ENCODE measurements at places on chromosomes 6 and 20.
A peak's percentile ranks its signal among the peaks of the same experiment; 100 is the strongest.

GRCh38 chr6:16741112-16742016 is 19.9 kb downstream of the ATXN1 start:
- no peak for DNase-seq

GRCh38 chr20:10553326-10553984 is 118.3 kb downstream of the SLX4IP start:
- DNase-seq: no peak

DNA sequence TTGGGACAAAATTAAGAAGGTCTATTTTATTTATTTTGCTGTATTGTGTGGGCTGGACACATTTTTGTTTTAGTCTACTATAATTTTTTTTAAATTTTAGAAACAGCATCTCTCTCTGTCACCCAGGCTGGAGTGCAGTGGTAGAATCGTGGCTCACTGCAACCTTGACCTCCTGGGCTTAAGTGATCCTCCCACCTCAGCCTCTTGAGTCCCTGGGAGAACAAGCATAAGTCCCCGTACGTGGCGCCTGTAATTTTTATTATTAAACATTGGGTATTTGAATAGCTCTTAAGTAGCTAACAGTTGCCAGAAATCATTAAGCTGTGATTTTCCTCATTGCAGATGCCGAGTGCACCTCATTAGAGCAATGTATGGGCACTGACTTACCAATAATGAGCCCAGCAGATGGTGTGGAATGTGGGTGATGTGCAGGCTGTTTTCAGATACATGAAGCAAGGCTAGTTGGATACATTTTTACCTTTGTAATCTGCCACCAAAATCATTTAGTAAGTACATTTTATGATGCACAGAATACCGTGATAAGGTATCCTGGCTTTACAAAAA is 10.3 kb upstream of the MAS1 start:
- DNase-seq: no peak

GRCh38 chr6:13229205-13230085 is 98.9 kb downstream of the TBC1D7 start:
- DNase-seq: peak; percentile 26

GRCh38 chr6:141056945-141057625 is 1075.6 kb upstream of the GJE1 start:
- DNase-seq: no peak

DNA sequence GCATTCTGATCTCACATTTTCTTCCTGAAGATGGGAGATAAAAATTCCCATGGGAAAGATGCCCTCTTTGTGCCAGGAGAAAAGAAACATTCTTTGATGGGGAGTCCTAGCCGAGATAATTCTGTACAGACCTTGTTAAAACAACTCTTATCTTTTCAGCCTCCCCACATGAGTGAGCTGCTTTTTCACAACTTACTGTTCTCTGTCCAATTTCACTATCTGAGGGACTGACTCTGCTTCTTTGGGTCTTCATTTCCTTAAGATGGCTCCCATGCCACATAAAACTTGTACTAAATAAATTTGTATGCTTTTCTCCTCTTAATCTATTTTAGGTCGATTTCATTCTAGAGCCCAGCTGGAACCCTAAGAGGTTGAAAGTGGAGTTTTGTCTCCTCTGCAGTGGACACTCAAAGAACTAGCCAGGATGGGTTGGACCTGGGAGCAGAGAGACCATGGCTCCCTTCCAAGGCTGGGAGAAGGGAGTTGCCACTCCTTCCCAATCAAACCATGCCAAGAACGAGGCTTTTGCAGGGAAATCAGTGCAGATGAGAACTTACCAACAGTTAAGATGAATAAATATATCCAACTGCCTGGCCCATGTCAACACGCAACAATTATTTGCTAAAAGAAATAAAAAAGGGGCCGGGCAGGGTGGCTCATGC is 285.8 kb upstream of the SULF2 start:
- no peak for DNase-seq

DNA sequence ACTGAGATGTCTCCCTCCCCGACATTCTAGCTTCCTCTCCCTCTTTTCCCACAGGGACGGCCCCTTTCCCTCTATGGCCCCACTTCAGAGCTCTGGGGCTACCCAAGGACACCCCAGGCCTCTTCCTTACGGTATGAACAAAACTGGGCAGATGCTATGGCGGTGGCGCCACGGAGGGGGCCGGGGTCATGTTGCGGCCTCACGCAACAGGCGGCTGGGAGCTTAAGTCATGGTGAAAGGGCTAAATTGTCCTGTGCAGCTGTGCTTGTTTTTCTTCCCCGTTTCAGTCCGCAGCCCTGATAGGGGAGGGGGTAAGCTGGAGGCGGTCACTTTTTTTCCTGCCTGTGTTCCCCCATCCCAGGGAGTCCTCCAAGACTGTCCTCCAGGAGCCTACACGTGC is 17.6 kb upstream of the KIAA1755 start:
- DNase-seq: no peak
